Activated naive CD4-positive, alpha-beta T cell treated with anti-CD3 and anti-CD28 coated beads, Interleukin-2, amount 10 ng/mL, durations not matched to agents 7 days and 5 days (primary cell): ENCODE measurements at places on chromosomes 13 and 19.
A peak's percentile ranks its signal among the peaks of the same experiment; 100 is the strongest.

- DNase-seq = peak; percentile 37
Measured at GRCh38 chr19:48506138-48506733, 5.4 kb downstream of the LMTK3 start.

DNA sequence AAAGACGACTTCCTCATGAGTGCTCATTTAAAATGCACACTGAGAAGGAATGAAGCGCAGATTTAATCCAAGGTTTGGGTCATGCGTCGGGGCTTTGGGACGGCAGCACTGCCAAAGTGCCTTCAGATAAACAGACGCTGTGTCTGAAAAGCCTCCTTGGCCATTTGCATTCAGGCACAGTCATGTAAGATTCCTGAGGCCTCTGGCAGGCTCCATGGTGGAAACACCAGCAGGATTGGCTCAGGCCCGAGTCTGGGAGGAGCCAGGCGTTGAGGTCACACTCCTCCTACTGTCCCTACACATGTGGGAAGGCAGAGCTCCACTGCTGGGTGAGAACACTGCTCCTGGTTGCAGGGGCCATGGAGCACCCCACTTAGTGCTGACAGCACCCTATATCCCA is 113.3 kb upstream of the KL start:
- DNase-seq = no peak

- no peak for DNase-seq
Measured at GRCh38 chr13:23183292-23183691, 2.5 kb downstream of the SGCG start.

- DNase-seq = no peak
Measured at GRCh38 chr19:33895366-33895765, 98.7 kb downstream of the KCTD15 start.

DNA sequence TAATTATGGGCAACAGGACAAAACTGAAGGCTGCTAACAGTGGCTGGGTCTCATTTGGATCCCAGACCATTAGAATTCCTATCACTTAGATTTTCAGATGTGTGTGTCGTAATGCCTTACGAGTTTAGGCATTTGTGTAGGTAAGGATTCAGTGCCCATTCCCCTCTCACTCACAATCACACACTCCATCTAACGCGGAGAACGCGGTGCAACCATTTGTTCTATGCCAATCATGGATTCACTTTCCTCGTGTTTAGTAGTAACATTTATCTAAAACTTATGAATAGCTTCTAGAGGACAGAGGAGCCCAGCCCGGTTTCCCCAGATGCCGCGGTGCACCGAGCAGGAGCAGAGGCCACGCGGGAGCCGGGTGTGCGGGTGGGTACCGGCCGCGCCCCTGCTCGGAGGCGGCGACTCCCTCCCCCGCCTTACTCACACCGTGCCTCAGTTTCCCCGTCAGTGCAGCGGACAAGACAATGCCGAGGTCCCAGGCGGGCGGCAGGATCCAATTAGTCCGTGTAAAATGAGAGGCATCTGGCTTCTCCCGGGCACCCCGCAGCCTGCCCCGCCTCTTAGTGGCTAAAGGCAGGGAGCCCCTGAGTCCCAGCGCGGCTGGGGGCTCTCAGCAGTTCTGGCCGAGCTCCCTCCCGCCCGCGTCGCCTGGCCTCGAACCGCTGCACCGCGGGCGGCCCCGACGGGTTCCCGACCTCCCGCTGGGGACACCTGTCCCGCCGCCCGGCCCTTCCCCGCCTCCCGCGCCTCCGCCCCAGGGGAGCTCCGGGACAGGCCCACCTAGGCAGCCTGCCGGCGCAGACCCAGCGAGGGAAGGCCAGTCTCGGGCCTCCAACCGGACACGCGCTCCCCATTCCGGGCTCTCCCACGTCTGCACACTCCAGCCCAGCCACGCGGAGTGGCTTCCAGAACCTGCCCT is 5.9 kb upstream of the C1QTNF9B start:
- no peak for DNase-seq

DNA sequence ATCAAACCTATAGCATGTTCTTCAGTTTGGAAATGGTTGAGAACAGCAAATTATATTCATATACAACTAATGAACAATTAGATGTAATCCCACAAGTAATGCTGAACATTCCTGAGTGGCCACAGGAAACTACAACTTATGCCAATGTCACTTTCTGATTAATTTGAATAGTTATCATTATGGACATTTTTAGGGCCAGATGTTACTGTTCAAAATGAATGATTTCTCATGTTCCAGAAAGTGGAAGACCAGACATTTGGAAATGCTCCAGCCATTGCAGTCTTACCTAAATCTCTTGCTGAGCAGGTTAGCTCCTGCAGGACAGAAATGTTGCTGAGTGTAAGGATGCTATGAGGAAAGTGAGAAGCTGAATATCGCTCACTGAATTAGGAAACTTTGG is 819.8 kb downstream of the PCDH9 start:
- no peak for DNase-seq
